Left renal pelvis (tissue), 4 donors: ENCODE measurements at places on chromosomes 2 and 18. TPM values are rescaled to one million over a fixed set of nuclear protein-coding genes. Genes with fewer than 3 reads are reported as not detected.

DNA sequence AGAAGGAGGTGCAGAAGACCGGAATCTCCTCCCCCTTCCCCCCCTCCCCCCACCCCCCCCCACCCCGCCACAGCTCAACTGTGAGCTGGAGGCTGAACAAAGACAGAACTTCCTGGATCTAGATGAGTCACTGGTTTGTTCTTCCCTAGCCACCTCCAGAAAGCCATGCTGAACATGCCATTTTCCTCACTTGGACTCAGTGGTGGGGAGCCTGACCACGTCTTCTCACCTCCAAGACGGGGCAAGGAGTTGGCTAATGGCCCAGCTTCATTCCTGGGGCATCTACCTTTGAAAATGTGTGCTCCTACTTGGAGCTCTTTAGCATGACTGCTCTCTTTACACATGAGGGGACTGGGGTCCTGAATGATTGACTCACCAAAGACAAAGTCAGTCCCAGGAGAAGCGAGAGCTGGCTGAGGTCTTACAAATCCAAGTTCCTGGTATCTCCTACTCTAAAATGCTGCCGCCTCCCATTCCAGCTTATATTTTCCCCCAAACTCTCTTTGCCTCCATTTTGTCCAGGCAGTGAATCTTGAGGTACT, 22.6 kb upstream of the FZD5 start:
- DNase-seq = no peak

GRCh38 chr18:2471523-2471922, 99.8 kb downstream of the METTL4 start:
- no peak for DNase-seq

GRCh38 chr2:185127412-185127811, 529.1 kb downstream of the ZNF804A start:
- DNase-seq = no peak

GRCh38 chr18:3493501-3494244, 43.7 kb downstream of the TGIF1 start:
- no peak for DNase-seq

- no peak for DNase-seq
Observed at GRCh38 chr18:76562286-76563122, 67.5 kb upstream of the ZNF516 start.

GRCh38 chr2:136407117-136407951, 289.4 kb upstream of the CXCR4 start:
- DNase-seq = no peak

DNA sequence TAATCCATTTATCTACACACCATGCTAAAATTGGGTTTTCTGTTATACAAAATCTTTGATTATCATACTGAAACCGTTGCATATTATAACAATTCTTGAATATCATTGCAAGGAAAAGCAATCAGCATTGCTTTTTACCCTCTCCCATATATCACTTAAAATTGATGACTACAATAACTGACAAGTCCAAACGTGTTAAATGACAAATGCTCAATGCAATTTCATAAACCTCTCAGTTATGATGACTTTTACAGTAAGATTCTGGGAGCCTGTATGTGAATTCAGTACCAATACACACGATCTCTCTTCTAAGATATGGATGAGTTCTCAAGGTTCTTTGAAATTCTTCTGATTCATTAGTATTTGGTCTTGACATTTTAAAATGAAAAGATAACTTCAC, 368.5 kb upstream of the TRIB2 start:
- no peak for DNase-seq

DNA sequence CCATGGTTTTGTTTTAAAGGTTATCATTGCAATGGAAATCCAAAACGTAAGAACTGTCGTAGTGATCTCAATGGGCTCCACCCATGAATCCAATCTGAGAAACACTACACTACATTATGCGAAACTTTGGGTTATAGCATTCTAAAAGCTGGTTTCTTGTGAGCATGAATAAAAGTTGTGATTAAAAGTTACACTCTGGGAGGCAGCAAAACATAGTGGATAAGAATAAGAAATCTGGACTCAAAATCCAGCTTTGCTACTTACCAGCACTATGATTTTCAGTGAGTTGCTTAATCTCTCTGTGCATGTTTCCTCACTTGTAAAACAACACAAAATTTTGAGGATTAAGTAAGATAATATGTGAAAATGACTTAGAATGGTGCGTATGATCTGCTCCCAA, 25.7 kb upstream of the THOC1 start:
- DNase-seq = no peak

GRCh38 chr18:6610466-6610865, 119.0 kb upstream of the ARHGAP28 start:
- no peak for DNase-seq

DNA sequence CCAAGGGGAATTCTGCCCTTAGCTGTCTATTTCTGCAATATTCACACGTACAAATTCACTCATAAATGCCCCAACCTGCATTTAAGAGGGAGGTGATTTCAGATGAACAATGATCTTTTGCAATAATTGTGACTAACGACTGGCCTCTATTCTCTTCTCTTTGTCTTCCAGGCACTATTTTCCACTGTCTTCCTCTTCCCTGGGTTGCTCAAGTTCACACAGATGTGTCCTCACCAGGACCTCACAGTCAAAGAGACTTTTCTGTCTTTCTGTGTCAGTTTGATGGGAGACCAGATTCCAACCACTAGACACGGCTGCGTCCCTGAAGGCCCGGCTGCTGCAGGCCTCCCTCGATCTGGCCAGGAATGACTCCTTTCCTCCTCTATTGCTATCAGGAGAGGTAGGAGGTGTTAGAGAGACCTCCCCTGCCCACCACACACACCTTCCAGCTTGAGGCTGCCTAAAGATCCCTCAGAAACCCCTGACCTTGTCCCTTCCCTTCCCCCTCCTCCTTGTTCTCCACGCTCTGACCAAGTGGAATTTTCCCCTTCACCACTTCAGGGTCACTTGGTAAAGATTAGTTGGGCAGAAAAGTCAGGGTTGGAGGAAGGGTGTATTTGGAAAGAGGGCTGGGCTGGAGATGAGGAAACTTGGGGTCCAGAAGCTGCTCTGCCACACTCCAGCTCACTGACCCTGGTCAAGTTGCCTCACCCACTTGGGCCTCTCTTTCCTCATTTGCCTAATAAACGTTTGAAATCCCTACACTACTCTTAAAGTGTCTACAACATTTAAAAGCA, 109.2 kb upstream of the COPS8 start:
- no peak for DNase-seq

DNA sequence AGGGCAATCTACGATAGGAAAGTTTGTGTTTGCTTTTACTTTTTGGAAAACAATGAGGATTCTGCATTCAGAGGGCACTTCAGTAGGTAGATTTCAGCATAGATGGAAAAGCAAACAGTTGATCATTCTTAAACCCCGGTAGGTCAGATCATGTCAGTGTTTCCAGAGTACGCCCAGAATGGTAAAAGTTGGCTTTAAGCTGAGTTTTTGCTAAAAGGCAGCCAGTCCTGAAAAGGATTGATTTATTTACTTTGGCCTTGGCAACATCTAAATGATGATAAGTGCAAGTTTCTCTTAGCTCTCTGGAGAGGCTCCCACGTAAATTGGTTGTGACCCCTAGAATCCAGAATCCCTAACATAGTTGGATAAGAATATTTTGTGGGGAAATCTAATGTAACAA, 168.0 kb downstream of the DIS3L2 start:
- no peak for DNase-seq

DNA sequence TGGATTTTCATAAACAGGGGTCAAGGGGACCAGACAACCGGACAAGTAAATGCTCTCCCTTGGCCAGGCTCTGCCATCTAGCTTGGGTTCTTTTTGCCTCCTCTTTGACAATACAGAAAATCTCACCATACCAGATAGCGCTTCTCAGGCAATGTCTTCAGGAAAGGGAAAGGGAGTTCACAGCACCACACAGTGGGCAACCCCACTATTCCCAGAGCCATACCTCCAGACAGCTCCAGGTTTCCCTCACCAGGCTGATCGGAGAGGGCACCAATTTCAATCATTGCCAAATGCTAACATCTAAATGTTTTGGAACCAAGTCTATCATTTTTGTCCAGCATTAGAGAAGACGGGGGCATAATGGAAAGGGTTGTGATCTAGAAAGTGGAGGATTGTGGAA, 28.1 kb downstream of the CCDC68 start:
- no peak for DNase-seq

DNA sequence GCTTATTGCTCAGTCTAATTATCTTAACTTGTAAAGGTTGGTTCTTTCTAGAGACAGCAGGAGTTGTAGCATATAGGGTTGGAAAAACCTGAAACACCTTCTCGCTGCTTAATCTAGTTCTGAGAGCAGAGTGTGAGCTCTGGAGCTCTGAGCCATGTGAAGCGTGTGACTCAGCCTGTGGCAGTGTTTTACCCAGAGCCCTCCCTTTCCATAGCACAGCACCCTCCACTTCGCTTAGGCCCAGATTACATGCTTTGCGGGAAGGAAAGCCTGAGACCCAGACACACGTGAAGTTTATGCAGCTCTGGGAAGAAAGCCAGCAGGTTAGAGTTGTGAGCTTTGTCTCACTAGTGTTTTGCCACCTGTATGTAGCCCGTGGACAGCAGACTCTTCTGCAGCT, 74.5 kb downstream of the INPP4A start:
- no peak for DNase-seq

DNA sequence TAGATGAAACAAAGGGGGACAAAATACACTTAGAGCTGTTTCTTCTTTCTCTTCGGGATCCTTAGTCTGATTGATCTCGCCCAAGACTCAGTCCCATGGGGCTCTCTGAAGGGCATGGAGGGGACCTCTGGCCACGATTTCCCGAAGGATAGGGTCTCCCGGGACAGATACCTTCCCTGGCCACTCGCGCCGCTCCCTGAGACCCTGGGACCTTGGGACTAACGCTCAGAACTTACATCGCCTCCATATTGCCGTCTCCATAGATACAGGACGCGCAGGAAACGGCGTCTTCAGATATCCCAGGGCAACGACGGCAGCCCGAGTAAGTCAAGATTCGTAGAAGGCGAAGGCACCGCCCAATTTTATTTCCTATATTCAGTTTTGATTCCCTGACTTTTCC, at the start of gene CFAP65:
CFAP65 (minus strand) TSS at position 265 of the 400 bp plus-strand sequence. CDS start 2,468 bp downstream, outside the sequence.
- no peak for DNase-seq

DNA sequence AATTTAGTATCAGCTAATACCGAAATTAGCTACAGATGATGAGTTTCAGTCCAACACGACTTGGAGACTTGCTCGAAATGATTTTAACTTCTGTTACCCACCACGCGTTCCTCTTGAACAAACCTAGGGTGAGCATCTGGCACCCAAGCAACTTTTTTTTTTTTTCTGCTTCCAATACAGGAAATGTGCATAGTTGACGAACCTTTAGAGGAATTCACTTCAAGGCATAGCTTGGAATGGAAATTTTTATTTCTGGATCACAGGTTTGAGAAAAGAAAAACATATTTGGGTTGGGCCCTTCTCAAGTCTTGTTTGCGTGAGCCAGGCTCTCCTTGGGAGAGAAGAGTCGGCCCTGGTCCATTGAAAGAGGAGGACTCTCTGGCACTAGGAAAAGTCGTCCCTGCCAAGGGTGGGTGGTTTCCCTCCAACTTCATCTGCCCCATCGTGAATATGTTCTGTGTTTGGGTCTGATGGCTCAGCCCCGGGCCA, 37.4 kb upstream of the RPL31 start:
- DNase-seq = no peak

DNA sequence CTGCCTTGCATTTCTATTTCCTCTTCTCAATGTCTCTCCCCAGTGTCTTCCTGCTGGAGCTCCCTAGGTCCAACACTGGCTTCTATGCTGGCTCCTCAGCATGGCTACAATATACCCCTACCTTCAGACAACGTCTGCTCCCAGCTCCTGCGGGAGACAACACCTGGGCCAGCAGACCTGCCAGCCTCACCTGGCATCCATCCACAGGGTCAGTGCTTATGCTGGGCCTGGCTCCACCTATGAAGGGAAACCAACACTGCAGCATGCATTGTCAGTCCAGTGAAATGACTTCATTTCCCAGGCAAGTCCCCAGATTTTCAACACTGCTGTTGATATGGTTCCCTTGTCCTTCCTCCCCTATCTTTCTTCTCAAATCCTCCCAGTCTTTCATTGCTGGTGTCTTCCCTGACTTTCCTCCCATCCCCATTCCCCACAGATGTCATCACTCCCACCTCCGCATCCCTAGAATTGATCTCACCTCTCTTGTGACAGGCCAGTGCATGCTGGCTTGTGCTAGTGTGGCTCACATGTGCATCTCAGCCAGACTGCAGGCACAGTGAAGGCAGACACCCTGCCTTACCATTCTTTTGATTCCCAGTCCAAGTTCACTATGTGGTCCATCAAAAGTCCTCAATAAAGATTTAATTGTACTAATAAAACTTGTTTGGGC, 98.0 kb downstream of the MYO5B start:
- DNase-seq = no peak

GRCh38 chr2:120279708-120280107, 27.1 kb downstream of the RALB start:
- DNase-seq = no peak

- DNase-seq = no peak
Observed at GRCh38 chr2:30231212-30231995, at the start of gene LBH. LBH (plus strand) TSS chr2:30231534; CDS start chr2:30231739, 205 bp downstream.

DNA sequence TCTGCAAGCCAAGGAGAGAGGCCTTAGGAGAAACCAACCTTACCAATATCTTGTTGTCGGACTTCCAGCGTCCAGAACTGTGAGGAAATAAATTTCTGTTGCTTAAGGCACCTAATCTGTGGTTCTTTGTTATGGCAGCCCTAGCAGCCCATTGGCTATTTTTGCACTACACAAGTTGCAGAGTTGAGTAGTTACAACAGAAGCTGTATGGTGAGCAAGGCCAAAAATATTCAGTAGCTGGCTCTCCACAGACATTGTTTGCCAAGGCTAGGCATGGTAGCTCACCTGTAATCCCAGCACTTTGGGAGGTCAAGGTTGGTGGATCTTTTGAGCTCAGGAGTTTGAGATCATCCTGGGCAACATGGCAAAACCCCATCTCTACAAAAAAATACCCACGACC, 27.1 kb upstream of the SCYGR1 start:
- DNase-seq = no peak

- DNase-seq = no peak
Observed at GRCh38 chr2:53744395-53745065, 23.1 kb upstream of the CHAC2 start.

- DNase-seq = no peak
Observed at GRCh38 chr2:239145601-239146000, 255.2 kb downstream of the HDAC4 start.

- no peak for DNase-seq
Observed at GRCh38 chr2:8623958-8624591, 57.8 kb upstream of the ID2 start.

DNA sequence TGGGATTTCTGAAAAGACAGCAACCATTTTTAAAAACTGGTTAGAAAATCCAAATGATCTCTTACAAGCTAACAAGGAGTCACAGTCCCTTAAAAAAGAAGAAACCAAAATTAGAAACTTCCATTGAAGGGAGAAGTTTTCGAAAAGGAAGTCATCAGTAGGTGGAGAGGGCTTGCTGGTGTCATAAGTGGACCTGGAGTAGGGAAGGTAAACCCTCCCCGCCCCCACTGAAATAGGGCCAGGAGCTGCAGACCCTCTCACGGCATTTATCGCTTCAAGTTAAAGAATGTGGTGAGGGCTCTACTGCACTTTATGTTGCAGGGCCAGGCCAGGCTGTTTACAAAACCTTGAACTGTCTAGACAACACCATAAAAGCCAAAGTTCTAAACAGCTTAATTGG, 2.9 kb downstream of the HOXD11 start:
- DNase-seq = no peak

DPYSL5 gene
- 8.5 TPM for polyA plus RNA-seq

ATP6V1C2 gene
- polyA plus RNA-seq = 1.5 TPM

BMP10 gene
- not detected for polyA plus RNA-seq

RBM44 gene
- polyA plus RNA-seq = 1.6 TPM

UGT1A5 gene
- not detected for polyA plus RNA-seq

C2orf74 gene
- polyA plus RNA-seq = 22.8 TPM

ALLC gene
- 0.68 TPM for polyA plus RNA-seq

NCKAP5 gene
- 6.2 TPM for polyA plus RNA-seq
